ENCODE measurements at places on chromosomes 7 and 10.

- DNase-seq = no peak
These were observed 106.8 kb upstream of the FGL2 start for GRCh38 chr7:77306231-77307067.

DNA sequence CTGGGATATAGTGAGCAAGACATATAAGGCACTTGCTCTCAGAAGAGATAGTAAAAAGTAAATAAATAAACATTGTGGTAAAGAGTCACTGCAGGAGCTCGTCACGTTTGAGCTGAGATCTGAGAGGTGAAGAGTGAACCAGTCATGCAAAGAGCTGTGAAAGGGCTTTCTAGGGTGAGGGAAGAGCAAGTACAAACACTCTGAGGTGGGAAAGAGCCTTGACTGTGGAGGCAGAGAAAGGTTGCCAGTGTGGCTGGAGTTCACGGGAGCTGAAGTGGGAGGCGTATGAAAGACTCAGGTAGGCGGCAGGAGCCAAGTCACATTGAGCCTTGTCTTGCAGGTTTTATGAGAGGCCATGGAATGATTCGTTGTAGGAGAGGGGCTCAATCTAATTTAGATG, 141.0 kb downstream of the C1GALT1 start:
- DNase-seq = no peak

- DNase-seq = no peak
These were observed 22.7 kb upstream of the WASHC2A start for GRCh38 chr10:50044941-50045664.

DNA sequence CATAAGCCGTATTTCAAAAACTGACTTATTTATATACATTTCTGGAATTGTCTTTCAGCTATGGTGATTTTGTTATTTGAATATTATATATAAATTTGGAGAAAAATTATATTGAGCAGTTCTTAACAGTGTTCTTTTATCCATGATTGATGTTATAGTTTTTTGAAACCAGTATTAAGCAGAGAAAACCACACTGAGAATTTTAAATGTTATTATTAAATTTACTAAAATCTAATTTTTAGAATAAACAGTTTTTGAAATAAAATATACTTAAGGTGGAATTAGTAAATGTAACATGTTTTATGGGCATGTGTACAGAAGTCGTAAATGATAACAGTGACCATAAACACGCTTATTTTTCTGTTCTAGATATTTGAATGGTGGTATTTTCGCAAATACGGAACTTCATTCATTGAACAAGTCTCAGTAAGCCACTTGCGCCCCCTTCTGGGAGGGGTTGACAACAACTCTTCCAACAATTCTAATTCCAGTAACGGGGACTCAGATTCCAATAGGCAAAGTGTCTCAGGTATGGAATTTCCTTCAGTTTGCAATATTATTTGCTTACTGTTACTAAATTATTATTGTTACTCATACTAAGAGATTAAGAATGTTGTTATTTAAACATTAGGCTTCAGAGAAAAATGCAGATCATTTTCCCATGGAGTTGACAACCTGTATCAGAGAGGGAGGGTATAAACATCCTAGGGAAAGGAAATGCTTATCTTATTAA, 166.1 kb downstream of the ST7 start:
- peak; percentile 49 for DNase-seq

DNA sequence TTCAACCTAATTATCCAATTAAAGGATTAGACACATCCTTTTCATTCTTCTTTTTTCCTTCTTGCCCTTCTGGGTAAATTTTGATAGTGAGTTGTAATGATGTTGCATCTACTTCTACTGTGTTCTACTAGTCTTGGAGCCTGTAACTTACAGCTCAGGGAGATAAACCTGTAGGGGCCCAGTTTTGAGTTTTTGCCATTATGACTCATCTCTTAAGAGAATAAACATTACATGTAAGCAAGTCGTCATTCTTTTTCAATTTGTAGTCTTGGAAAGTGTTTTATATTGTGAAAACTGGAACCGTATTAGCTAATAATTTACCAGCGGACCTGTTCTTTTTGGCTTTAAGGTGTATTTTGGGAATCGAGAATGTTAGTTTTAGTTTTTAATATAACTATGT, 89.7 kb upstream of the RPA3 start:
- DNase-seq = no peak

DNA sequence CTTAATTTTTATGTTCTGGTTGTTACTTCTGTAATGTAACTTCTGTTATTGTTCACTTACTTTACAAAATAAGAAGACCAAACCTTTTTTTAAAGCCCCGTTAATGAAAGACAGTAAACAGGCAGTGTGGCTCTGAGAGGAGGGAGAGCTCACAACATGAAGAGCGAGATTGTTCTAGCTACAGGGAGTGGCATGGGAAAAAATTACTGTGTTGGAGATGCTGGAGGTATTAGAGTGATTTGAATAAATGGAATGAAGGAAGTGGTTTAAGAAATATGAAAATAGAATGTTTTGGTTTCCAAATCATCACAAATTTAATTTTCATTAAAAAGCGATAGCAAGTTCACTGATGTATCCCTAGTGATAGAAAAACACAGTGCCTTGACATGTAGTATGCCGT, 31.8 kb downstream of the REEP3 start:
- no peak for DNase-seq

DNA sequence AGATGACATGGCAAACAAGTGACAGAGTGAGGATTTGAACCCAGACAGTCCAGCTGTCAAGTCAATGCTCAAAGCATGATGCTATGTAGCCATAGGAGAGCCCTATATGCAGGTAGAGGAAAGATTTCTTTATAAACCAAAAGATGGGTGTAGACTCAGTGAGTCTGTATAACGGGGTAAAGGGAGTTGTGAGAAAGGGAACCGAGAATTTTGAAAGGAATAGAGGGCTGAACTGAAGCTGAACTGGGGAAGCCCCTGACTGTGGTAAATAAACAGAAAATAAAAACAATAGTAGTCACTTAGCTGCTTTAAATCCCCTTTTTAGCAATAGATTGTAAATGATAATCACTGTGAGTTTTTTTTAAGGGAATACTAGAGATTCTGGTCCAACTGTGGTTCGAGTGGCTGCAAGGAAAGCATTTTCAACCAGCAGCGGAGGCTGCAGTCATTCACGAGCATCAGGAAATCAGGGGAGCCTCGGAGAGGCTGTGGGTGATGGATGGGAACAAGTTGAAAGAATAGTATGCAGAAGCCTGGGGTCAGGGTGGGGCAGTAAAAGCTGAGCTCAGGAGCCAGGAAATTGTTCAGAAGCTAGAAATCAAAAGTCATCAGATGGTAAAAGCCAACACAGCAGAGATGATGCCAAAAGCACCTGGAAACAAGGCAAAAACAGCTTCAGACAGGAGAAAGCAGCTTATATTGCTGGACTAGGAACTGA, 393.5 kb downstream of the GFRA1 start:
- DNase-seq = no peak

GRCh38 chr10:89981891-89982290, 280.5 kb downstream of the KIF20B start:
- no peak for DNase-seq

GRCh38 chr10:129800796-129801340, 163.2 kb downstream of the EBF3 start:
- no peak for DNase-seq

GRCh38 chr7:110759069-110759468, 331.9 kb upstream of the LRRN3 start:
- DNase-seq = no peak

DNA sequence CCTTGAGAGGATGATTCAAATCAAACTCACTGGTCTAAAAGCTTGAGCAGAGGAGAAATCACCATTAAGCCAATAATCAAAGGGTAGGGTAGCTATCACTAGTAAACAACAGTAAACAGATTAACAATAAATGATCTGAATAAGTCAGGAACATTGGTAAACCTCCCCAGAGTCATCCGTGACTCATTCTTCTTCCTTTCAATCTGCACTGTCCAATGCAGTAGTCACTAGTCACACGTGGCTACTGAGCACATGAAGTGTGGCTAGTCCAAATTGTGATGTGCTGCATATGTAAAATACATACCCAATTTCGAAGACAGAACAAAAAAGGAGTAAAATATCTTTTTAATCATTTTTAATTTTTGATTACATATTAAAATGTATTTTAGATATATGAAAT, 64.0 kb downstream of the ERCC6 start:
- DNase-seq = no peak

GRCh38 chr7:107690611-107691010, 30.0 kb downstream of the SLC26A4 start:
- DNase-seq = no peak

GRCh38 chr7:101373812-101374614, 11.3 kb downstream of the COL26A1 start:
- no peak for DNase-seq

GRCh38 chr10:122494833-122495232, 33.5 kb downstream of the HTRA1 start:
- no peak for DNase-seq

- DNase-seq = no peak
These were observed 363.2 kb downstream of the PRPF18 start for GRCh38 chr10:13949844-13950542.

DNA sequence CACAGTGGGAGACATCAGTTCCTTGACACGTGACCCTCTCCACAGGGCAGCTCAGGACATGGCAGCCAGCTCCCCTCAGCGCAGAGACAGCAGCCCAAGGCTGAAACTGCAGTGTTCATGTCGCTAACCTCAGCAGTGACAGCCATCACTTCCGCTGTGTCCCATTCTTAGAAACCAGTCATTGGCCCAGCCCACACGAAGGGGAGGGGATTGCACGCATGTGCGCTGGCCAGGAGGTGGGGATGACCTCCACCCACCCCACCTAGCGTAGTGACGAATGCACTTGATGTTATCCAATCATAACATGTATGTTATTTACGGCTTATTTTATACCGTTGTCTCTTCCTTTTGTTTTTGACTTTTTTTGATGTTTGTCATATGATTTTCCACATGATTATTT, 36.9 kb upstream of the EGFR start:
- no peak for DNase-seq

DNA sequence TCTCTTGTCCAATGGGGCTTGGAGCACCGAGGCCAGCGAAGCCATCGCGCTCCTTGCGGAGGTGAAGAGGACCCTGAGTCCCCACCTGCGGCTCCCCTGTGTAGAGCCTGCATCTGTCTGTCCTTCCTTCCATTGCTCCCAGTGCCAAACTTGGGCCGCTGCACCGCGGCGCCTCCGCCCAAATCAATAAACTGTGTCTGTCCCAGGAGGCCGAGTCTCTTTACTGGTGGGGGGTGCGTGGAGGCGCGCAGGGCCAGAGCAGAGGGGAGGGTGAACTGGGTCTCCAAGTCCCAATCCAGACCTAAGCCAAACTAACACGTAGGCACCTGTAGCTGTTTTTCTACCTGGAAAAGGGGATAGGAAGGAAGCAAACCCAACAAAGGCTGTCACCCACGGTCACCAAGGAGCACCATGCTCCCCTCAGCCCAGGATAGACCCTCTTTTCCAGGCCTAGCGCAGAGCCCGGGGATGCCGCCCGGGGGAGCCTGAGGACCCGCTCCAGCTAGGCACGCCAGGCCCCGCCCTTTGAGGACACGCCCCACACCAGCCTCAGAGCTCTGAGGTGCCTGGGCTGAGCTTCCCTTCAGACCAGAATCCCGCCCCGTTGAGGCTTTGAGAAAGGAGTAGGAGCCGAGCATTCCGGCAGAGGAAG, 1.2 kb upstream of the CHAT start:
- DNase-seq = no peak

DNA sequence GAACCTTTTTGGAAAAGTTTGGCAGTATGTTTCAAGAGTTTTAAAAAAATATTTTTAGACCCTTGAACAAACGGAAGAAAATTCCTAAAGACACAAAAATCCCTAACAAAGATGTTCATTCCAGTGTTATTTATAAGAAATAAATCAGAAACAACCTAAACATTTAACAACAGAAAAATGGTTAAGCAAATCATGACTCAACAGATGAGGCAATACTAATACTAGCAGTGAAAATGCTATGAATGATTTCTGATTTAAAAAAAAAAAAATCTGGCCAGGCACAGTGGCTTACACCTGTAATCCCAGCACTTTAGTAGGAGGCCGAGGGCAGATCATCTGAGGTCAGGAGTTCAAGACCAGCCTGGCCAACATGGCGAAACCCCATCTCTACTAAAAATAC, 61.0 kb downstream of the ARHGAP12 start:
- no peak for DNase-seq

DNA sequence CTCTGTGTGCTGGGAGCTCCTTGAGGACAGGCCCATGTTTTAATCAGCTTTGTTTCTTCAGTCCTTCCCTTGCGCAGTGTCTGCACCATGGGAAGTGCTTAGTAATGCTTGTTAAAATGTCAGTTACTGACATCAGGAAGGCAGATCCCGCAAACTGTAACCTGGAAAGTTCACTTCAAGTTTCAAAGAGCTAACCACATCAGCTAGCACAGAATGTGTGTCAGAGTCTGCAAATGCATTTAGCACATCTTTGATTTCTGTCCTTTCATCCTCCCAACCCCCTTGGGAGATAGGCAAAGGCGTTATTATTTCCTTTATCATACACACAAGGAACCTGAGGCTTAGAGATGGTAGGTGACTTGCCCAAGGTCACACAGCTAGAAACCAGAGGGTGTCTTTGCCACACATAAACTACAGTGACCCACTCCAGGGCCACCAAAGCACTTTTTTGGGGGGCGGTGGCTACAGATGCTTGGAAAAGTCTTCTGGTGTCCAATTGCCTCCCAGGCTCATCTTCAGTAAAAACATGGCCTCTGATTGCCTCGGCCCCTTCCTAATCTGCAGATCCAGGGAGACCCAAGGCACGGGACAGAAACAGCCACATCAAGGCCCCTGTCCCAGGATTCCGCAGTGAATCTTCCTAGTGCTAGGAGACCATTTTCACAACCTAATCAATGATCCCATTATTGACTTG, 116.2 kb upstream of the GPR26 start:
- no peak for DNase-seq

DNA sequence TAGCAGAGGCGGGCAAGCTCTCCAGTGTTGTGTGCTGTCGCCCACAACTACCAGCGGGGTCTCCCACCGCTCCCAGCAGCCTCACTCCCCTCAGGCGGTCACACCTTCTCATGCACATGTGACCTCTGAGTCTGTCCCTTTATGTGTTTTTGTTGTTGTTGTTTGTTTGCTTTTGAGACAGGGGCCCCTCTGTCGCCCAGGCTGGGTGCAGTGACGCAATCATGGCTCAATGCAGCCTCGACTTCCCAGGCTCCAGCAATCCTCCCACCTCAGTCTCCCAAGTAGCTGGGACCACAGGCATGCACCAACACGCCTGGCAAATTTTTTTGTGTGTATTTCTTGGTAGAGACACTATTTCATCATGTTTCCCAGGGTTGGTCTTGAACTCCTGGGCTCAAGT, 1.5 kb downstream of the CPSF4 start:
- DNase-seq = no peak

DNA sequence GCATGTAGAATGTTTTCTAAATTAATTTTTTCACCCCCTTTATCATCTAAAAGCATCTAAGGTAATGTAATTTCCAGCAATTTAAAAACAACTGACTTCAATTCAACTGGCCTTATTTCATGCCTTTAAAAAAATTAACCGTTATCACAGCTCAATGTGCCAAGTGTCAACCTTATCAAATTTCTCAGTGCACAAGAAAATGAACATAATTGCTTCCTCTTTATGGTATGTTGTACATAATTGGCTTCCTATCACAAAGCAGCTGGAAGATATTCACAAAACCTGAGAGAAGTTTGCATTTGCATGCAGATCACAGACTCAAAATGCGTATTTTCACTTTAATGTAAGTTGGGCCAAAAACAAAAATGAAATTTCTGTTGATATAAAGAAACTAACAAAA, 966.4 kb downstream of the GRM8 start:
- DNase-seq = no peak

All from urinary bladder (tissue), 4 donors.